ENCODE measurements at places on chromosomes 13 and 19.

- peak; percentile 64 for DNase-seq
These were observed 7.9 kb downstream of the UNC13A start for GRCh38 chr19:17680230-17680722.

DNA sequence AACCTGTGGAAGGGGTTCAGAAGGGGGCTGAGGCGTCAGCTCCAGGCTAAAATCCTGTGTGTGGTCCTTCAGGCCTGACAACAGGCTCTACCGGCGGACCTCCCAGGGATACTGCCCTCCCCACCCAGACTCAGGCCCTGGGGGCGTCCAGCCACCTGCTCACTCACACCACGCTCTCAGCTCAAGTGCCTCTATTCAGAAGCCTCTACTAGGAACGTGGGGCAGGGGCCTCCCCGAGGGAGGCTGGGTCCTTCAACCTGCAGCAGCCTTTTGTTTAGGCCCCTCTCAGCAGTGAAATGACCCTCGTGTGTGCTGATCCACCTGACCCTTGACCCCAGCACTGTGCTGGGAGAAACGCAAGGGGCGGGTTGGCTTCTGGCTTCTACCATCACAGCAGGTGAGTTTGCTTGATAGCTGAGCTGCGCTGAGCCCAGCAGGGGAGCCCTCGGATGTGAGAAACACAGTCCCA lies 10.6 kb downstream of the PLPP2 start:
- no peak for DNase-seq

GRCh38 chr13:108915634-108916512 lies 286.5 kb downstream of the MYO16 start:
- DNase-seq, result no peak

GRCh38 chr19:1698636-1699035 lies 46.2 kb upstream of the TCF3 start:
- no peak for DNase-seq

- no peak for DNase-seq
These were observed at the start of gene FFAR2 for GRCh38 chr19:35447606-35448469. Gene FFAR2 (plus strand): TSS chr19:35448257. CDS start chr19:35449715, 1,458 bp downstream.

GRCh38 chr13:112064222-112064621 lies 2.7 kb upstream of the SOX1 start:
- no peak for DNase-seq

GRCh38 chr19:47480658-47481057 lies 3.4 kb downstream of the KPTN start:
- DNase-seq, result no peak

DNA sequence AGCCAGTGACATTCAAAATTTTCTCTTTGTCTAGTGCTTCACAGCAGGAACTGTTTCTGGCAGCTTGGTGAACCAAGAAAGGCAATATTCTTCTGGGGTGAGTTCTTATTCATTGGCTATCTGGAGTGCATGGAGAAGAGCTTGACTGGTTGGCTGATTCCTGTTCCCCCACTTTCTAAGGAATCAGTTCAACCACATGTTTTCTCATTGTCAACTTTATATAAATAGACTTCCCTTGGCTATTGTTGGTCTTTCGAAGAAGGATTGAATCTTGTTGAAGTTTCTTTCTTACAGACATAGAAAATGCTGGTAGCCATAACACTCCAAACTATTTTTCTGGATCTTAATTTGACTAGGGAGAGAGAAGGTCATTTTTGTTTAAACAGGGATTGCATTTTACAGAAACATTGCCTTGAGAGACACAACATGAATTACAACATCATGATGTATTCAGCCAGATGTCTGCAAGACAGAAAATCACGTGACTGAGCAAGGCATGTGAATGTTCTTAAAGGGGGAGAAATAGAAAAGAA lies 85.2 kb downstream of the EDNRB start:
- no peak for DNase-seq

DNA sequence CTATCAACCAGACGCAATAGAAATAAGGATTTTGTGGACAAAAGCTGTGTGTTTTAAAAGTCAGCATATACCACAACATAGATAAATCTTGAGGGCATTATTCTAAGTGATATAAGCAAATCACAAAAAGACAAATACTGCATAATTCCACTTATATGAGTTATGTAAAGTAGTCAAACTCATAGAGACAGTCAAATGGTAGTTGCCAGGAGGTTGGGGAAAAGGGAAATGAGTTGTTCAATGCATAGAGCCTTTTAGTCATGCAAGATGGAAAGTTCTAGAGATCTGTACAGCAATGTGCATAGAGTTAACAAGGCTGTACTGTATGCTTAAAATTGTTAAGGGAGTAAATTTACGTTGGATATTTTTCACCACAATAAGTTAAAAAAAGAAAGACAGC lies 244.7 kb downstream of the DCT start:
- no peak for DNase-seq

GRCh38 chr13:75787249-75787928 lies 151.3 kb downstream of the LMO7 start:
- DNase-seq, result no peak

GRCh38 chr19:39780894-39781293 lies 2.2 kb downstream of the LEUTX start:
- DNase-seq, result no peak

GRCh38 chr13:46577696-46578589 lies 25.0 kb downstream of the LRCH1 start:
- peak; percentile 32 for DNase-seq

DNA sequence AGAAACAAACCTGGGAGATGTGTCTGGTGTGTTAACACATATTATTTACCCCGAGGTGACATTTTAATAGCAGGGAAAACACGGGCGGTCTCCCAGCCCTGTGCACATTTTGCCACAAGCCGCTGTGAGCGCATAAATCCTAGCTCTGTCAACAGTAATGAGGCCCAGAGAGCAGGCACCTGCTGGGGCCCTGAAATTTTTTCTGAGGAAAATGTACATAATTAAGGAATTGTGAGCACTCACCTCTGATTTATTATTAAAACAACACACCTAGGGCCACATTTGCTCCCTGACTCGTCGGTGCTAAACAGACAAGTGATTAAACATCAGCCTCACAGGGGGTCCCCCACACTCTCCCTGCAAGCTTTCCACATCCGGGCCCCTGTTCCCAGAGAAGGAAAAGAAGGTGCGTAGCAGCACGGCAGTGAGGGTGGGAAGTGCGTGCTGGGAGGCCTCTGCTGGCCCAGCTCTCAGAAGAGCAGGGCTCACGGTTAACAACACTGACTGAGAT lies 616.3 kb downstream of the UQCRFS1 start:
- no peak for DNase-seq

- no peak for DNase-seq
These were observed 44.0 kb downstream of the MIPEP start for GRCh38 chr13:23845105-23845725.

DNA sequence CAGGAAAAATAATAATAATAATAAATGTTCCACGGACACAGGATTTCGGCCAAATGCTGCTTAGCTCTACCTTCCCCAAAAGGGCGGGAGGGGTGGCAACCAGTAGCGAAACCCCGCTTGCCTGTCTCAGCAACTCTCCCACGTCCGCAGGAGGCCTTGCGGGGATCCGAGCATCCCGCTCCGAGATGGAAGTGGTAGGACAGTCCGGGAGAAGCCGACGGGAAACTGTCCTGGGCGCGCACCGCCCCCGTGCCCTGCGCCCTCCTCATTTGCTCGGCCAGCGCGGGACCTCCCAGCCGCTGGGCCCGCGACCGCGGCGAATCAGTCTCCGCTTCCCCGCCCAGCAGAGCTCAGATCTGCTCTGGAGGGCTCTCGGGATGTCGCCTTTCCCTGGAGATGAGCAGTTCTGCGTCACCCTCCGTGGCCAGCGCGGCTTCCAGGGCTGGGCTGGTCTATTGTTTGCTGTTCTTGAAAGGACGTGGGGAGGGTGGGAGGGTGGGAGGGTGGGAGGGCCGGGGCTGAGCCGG lies 48.9 kb upstream of the PABPC3 start:
- DNase-seq, result no peak

GRCh38 chr19:28468701-28469459 lies 744.1 kb downstream of the UQCRFS1 start:
- DNase-seq, result peak; percentile 16

DNA sequence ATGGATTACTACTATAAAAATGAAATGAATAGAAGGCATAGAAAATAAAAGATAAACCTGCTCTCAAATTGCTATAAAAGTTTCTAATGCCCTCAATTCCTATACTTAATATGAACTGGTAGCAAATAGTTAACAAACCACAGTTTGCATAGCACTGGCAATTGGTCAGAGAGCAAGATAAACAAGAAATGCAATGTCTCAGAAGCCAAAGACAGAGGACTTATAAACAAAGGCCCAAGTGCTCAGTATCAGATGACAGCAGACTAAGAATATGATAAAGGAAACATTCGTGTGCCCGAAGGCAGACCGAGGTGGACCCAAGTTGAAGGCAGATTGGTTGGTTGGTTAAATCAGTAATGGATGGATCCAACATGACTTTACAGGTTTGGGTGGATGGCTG lies 50.6 kb downstream of the IPO5 start:
- DNase-seq, result no peak

GRCh38 chr13:109385242-109385560 lies 401.2 kb downstream of the IRS2 start:
- DNase-seq, result no peak

DNA sequence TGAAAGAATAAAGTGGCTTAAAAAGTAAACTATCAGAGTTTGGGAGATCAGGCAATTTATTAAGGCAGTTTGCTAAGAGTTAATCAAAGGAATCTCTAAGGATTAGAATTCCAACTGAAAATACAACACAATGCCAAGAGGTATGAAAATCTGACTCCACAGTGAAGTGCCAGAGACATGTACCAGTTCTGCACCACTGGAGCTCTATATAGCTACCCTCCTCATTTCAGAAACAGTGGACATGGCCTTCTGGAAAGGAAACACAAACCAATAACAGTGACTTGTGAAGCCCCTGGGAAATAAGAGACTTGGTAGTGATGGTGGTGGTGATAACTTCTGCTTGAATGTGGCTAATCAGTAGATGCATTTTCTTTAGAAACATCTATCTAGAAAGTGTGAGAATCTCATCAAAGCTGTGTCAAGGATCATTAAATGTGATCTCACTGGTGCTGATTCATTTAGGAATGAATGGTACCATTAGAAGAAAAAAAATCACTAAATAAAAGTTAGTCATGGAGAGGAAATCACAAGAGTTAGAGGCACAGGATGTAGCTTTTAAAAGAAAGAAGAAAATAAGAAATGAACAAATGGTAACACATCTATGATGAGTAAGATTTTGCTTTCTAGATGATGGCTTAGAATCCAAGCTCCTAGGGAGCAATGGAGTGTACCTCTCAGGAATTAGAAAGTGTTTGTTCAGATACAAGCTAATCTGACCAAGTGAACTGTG lies 20.1 kb upstream of the N4BP2L1 start:
- DNase-seq, result no peak

DNA sequence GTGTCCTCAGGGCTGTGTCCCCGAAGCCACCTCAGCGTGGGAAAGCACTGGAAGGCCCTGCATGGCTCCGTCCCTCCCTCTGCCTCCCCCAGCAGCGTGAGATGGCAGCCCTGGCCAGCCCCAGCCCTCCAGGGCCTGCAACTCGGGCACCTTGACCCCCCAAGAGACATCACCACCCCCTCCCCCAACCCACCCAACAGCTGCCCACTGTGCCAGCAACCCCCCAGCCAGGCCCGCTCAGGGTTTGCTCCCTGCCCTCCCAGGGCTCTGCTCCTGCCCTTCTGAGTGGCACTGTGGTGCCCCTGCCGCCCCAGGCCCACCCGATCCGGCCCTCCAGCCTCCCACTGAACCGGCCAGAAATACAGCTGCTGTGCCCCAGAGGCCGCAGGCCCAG lies 1.5 kb upstream of the ASPDH start:
- no peak for DNase-seq

GRCh38 chr13:40063278-40063698 lies 407.8 kb downstream of the COG6 start:
- no peak for DNase-seq

DNA sequence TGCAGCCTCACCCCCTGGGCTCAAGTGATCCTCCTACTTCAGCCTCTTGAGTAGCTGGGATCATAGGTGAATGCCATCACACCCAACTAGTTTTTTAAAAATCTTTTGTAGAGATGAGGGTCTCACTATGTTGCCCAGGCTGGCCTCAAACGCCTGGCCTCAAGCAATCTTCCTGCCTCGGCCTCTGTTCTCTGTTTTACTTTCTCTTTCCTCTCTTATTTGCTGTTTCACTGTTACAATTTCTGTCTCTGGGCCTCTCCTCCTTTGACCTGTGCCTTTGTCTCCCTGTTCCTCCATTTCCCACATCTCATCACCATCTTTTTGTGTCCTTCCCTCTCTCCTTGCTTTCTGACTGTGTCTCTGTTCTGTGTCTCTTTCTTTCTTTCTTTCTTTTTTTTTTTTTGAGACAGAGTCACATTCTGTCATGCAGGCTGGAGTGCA lies 9.3 kb downstream of the SHKBP1 start:
- no peak for DNase-seq

DNA sequence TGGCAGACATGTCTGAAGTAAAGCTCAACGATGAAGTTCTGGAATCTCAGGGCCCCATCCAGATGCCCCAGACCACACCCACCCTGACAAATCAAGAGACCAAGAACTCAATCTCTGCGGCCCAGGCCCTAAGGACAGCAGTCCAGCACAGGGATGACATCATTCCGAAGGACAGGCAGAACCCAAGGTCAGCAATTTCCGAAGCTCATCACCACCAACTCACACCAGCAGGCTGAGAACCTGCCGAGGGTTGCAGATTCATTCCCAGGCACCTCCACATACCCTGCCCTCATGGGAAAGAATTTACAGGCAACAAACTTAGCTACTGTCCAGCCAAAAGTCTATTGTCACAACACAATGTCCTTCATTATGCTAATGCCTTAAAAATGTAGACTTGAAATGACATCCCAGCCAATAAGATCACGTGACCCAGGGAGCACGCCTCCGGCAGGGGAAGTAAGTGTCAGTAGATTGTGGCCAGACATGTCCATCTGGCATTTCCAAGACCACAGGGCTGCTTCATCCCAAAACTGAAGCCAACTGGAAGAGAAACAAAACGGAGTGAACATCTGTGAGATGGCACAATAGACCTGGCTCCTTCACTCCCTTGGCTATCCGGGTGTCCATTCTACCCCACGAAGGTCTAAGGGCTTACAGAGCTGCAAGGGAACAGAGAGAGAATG lies 98.8 kb downstream of the CRYL1 start:
- DNase-seq, result no peak

- DNase-seq, result no peak
These were observed 68.2 kb downstream of the ITGBL1 start for GRCh38 chr13:101520672-101521071.

GRCh38 chr13:41075034-41075433 lies 13.7 kb downstream of the WBP4 start:
- DNase-seq, result peak; percentile 43

- DNase-seq, result peak; percentile 65
These were observed 10.6 kb downstream of the POU2F2 start for GRCh38 chr19:42121656-42122069.

GRCh38 chr13:40401911-40402776 lies 264.3 kb downstream of the FOXO1 start:
- peak; percentile 29 for DNase-seq
